ENCODE measurements at places on chromosomes 5 and 9.
A peak's percentile ranks its signal among the peaks of the same experiment; 100 is the strongest.

GRCh38 chr9:97923529-97924108 lies 1.3 kb upstream of the TRMO start:
- DNase-seq = peak; percentile 93

- no peak for DNase-seq
Observed at GRCh38 chr5:179342577-179342976, 2.7 kb downstream of the ADAMTS2 start.

- DNase-seq = peak; percentile 22
Observed at GRCh38 chr5:105587963-105588662, 2025.5 kb upstream of the NUDT12 start.

DNA sequence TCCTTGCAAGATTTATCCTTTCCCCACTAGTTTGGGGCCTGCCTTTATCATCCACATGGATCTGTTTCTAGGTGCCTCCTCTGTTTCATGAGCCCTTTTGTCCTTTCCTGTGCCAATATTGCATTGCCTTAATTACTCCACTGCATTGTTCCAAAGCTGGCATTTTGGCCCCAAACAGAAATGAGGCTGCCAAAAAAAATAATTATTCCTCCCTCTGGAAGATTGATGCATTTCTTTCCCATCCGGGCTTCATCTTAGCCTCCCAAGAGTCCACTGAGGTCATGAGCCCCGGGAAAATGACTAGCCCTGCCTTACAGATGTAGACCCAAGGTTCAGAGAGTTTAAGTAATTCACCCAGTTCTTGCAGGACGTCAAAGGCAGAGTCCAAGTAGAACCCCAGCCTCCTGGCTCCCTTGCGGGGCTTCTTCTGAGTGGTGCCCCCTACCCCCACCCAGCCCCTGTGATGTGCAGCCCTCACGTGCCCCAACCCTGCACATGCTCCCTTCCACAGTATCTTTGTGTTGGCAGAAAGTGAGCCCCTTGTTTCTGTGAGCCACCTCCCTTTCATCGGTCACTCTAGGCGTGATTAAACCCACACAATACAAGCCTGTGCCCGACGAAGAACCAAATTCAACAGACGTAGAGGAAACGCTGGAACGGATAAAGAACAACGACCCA lies 62.1 kb downstream of the TMOD1 start:
- DNase-seq = no peak

GRCh38 chr5:54932789-54933188 lies 52.6 kb downstream of the ESM1 start:
- DNase-seq = no peak

- DNase-seq = no peak
Observed at GRCh38 chr9:32385152-32385884, 875 bp downstream of the ACO1 start.

DNA sequence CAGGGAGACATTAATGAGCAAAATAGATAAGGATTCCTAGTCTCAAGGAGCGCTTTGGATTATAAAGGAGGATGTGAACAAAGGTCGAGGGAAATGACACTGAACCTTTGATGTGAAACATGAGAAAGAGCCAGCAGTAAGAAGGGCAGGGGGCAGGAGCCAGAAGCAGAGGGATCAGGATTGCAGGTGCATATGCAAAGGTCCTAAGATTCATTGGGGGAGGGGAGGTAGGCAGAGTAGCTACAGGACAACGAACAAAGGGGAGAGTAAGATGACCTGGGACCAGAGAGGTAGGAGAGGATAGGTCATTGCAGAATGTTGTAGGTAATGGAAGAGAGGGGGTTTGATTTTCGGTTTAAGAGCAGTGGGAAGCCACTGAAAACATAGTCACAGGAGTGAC lies 129.2 kb upstream of the TRPM3 start:
- no peak for DNase-seq

DNA sequence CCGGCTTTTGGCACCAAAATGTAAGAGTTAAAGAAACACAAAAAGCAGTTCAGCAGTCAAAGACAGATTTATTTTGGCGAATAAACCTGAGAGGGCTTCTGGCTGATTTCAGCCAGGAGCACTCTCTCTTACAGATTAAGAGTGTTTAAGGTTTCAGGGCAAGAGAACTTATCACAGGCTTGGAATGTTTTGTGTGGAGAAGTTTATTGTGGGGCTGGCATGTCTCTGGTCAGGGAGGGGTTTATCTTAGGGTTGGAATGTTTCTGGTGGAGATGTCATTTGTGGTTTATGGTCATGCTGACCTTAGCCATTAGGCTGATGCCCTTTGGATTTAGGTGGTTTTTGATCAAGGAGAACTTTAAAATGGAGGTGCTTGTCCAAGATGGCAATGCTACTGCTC lies 622.3 kb upstream of the PTPRD start:
- no peak for DNase-seq

DNA sequence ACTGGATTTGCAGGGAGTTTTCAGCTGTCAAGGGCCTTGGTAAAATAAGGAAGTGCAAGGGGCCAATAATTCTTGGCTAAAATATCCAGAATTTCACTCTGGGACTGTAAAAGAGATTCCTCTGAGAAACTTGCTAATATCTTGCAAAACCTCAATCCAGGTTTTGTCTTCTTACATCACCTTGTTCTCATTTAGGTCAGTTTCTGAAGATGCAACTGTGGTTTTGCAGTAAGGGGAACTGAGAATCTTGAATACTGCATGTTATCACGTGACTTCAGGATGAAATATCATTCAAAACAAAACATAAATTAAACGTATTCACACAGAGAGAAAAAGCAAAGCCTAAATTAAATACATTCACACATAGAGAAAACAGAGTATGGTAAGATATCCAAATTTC lies 35.0 kb upstream of the RIC1 start:
- DNase-seq = no peak

GRCh38 chr5:86971034-86971571 lies 296.6 kb upstream of the RASA1 start:
- peak; percentile 31 for DNase-seq

DNA sequence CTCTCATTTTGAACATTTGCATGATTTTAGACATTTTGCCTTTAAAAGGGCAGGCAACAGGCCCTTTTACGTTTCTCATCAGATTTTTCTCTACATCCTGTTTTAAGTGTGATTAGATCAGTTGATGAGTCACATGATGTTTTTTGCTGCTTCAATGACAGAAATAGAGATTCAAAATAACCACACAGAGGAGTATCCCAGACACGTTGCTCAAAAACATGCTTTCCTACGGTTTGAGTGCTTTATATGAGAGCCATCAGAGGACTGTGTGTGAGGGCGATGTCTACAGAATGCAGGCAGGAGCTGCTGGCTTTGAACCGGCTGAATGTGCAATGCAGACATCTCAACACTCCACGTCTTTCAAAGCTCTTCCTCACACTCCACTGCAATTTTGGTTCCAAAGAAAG lies 42.1 kb downstream of the OTULIN start:
- DNase-seq = no peak
